ENCODE measurements at places on chromosomes 7 and 10.
A peak's percentile ranks its signal among the peaks of the same experiment; 100 is the strongest.

- no peak for DNase-seq
Measured at GRCh38 chr10:49139846-49140195, 6.0 kb upstream of the FAM170B start.

GRCh38 chr7:157495594-157495993, 158.8 kb downstream of the DNAJB6 start:
- DNase-seq, result no peak

DNA sequence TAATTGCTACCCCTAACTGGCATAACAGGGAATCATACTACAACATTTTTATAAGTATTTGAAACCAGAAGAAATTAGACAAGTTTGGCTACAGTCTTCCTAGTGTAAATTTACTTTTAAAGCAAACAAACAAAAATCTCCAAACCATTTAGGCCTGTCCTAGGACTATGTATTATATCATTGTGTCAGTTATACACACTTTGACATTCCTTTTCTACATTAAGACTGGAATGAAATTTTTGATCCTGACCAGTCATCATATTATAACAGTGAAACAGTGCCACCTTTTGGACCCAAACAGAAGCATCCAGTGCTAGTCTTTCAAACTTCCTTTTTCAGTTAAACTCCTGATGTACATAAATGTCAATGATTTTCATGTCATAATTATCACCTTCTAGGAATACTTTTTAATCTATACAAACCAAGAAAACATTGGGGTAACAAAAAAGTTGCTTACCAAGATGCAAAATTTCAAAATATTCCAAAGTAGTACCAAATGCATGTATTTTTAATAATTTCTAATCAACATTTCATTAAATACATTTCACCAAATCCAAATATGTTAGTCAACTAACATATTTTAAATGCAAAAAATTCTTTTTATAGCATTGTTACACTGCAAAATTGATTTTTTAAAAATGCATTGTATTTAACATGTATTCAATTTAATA, 75.7 kb downstream of the IMMP2L start:
- peak; percentile 51 for DNase-seq

DNA sequence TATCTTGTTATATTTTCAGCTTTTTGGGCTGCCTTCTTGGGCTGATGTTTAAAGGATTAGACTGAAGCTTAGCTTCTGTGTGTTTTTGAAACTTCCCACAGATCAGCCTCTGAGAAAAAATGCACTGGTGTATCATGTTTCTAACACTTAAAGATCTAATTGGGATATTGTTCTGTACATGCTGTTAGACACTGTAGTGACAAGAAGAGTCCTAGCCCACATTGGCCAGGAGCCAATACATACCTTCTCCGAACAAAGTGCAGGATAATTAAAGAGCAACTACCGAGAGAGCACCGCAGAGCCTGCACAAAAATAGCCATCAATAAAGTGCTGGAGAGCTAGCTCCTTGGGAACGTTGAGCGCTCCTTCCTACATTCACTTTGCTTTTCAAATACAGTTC, 289.4 kb upstream of the SP8 start:
- DNase-seq, result peak; percentile 94

GRCh38 chr7:22329816-22330524, 27.0 kb downstream of the RAPGEF5 start:
- peak; percentile 28 for DNase-seq

- no peak for DNase-seq
Measured at GRCh38 chr7:140196361-140197217, 19.8 kb upstream of the KDM7A start.

GRCh38 chr7:94738071-94738470, 82.1 kb upstream of the SGCE start:
- DNase-seq, result no peak

DNA sequence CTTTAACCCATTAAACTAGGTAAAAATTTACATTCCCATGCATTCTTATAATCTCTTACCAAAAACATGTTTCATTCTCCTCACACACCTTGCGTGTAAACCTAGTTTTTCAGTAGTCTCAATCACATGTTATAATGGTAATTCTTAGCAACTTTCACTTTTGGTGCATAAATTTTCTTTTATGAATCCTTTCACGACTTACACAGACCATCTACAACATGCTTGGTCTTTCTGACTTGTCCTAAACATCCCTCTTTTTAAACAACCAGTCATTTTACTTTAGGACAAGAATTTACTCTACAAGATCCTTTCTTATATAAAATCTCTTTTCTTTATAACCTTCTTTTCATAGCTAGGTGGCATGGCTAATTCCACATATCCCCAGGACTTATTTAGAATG, 25.8 kb downstream of the FBXL13 start:
- DNase-seq, result no peak

- no peak for DNase-seq
Measured at GRCh38 chr7:102429141-102429899, 4.1 kb upstream of the ORAI2 start.

Measured in NCI-H510A treated with DMSO at 0.1 percent for 48 hours (cell line).